T-cell (primary cell): ENCODE measurements at places on chromosomes 16 and 17. TPM values are rescaled to one million over a fixed set of nuclear protein-coding genes. Genes with fewer than 3 reads are reported as not detected.
A peak's percentile ranks its signal among the peaks of the same experiment; 100 is the strongest.

- no peak for DNase-seq
- no peak overlapping the region for H3K27ac ChIP-seq
- H3K4me3 ChIP-seq, result no peak overlapping the region
- peaks cover 16% of the 10 kb centered on the region for H3K27me3 ChIP-seq
- no peaks in the 10 kb centered on the region for H3K36me3 ChIP-seq
- no peaks in the 10 kb centered on the region for H3K4me1 ChIP-seq
Observed at GRCh38 chr16:86101897-86102157, 202.9 kb downstream of the IRF8 start.

DNA sequence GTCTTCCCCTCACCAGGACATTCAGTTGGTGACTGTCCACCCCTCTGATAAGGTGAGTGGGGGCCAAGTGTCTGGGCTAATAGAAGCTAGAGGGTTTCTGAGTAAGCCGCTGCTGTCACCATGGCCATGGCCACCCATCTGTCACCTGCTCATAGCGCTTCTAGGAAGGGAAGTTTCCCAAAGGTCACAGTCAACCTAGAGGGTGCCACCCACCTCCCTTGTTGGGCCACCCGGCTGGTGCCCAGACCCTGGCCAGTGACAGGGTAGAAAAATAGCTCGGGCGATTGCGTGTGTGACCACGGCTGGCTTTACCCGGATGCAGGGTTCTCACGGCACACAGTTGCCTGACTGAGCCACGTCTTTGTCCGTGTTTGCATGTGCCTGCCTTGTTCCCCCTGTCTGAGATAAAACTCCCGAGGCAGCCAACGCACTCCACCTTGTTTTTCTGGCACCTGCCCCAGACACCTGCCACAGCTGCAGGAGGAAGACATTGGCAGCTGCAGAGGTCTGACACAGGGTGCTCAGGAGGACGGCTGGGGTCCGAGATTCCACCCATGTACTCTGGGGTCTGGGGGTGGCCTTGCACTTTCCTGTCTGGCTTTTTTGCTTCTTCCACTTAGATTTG is 809 bp downstream of the PIRT start:
- DNase-seq, result no peak
- H3K4me3 ChIP-seq, result no peak overlapping the region
- no peaks in the 10 kb centered on the region for H3K36me3 ChIP-seq
- no peak overlapping the region for H3K27ac ChIP-seq
- no peaks in the 10 kb centered on the region for H3K4me1 ChIP-seq
- H3K27me3 ChIP-seq, result no peaks in the 10 kb centered on the region

Gene MYLK3
- not detected for total RNA-seq

Gene MT1H
- 1.4 TPM for total RNA-seq

Gene CSH2
- not detected for total RNA-seq

- peak; percentile 74 for DNase-seq
- peaks cover 5% of the 10 kb centered on the region for H3K27me3 ChIP-seq
- peaks cover 2% of the 10 kb centered on the region for H3K4me1 ChIP-seq
- peak overlapping the region; percentile 21 for H3K4me3 ChIP-seq
Observed at GRCh38 chr16:30628628-30629540, 18.7 kb upstream of the ZNF689 start.

Gene SCGB1C2
- total RNA-seq, result not detected

Gene ATP6V0D1
- total RNA-seq, result 41.5 TPM

Gene MYH8
- total RNA-seq, result not detected

DNA sequence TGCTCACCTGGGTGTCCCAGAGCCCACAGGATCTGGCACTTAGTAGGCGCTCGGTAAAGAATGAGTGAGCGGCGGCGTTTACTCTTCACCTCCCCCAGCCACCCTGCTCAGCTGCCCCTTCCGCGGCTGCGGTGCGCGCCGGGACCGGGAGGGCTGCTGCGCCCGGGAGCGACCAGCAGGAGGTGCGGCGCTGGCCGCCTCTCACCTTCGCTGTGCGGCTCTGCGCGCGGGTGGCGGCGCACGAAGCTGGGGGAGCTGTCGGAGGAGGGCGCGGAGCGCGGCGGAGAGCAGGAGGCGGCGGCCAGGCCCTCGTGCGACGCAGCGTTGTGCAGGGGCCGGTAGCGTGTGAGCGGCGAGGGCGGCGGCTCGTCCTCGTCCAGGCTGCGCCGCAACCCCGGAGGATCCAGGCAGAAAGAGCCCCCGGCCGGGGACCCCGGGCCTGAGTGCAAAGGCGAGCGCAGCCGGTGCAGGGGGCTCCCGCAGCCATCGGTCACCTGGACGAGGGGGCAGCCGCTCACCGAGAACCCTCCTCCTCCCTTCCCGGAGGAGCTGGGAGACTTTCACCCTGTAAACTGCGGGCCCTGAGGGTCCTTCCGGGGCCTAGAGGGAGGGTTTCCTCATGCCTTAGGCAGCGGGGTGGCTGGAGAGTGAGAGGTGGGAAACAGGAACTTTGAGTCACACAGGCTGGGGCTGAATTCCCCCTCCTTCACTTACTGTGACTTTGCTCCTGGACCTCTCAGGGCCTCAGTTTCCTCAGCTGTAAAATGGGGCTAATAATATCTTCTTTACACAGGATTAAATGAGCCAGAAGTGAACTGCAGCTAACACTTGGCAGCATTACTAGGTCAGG is 12.5 kb downstream of the SAMD14 start:
- H3K4me1 ChIP-seq, result no peaks in the 10 kb centered on the region
- H3K27me3 ChIP-seq, result no peaks in the 10 kb centered on the region
- no peak overlapping the region for H3K4me3 ChIP-seq
- peak; percentile 52 for DNase-seq
- no peaks in the 10 kb centered on the region for H3K36me3 ChIP-seq

Gene CFAP97D1
- not detected for total RNA-seq

DNA sequence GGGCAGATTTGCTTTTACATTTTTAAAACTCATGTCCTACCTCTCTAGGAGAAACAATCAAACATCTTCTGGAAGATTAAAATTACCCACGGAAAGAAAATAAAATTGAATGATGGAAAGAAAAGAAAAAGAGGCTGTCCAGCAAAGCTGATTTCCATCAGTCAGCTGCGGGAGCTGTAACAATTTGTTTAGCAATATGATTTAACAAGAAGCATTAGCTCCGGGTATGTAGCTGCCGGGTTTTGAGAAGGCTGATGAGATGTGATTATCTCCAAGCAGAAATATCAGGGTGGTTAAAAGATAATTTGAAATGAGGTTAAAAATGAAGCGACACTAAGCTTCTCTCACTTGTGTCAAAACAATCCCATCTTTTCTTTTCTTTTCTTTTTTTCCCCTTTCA is 608.9 kb upstream of the SALL1 start:
- no peaks in the 10 kb centered on the region for H3K4me1 ChIP-seq
- H3K36me3 ChIP-seq, result no peaks in the 10 kb centered on the region
- H3K4me3 ChIP-seq, result no peak overlapping the region
- no peak for DNase-seq

Gene TPSG1
- total RNA-seq, result not detected

GRCh38 chr16:83363521-83363920 is 444.3 kb upstream of the HSBP1 start:
- H3K27me3 ChIP-seq, result no peaks in the 10 kb centered on the region
- H3K4me3 ChIP-seq, result no peak overlapping the region
- DNase-seq, result no peak
- no peaks in the 10 kb centered on the region for H3K36me3 ChIP-seq
